ENCODE measurements at places on chromosomes 2 and 18.

DNA sequence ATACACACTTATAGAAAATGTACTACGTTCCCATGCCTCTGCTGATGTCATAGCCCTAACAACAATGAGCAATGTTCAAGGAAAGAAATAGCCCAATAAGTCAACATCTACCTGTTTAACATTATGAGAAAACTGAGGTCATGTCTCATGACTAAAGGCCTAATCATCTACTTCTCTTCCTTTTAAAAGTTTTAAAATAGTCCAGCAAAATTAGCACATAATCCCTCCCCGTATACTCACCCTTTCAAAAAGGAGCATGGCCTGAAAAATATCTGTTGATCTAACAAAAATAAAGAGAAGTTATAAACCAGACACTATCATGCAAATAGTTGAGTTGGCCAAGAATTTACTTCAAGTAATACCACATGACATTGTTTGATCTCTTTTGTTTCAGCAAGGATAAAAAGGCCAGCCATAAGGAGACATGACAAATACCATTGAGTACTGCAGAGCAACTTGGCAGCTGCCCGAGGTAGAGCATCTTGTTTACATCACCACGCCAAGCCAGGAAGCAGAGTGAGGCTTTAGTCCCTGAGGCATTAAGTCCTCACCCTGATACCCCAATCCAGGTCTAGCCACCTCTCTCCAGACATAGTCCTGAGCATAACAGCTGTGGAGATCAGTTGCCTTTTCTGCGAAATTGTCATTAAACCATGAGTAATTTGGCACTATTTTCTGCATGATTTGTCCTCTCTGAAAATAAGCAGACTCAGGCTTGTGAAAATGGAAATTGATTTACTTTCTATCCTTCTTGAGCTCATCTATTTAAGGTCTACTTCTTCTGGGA lies 137.4 kb upstream of the ETAA1 start:
- no peak for DNase-seq

- DNase-seq, result no peak
Observed at GRCh38 chr2:221267773-221268425, 304.2 kb downstream of the EPHA4 start.

DNA sequence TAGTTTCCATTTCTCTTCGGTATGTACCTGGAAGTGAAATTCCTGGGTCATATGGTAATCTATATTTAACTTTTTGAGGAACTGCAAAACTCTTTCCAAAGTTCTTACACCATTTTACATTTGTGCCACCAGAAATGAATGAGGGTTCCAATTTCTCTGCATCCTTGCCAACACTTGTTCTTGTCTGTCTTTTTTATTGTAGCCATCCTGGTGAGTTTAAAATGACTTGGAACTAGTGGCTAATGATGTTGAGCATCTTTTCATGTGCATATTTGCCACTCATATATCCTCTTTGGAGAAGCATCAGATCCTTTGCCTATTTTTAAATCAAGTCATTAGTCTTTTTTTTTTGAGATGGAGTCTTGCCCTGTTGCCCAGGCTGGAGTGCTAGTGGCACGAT lies 59.4 kb downstream of the MALT1 start:
- DNase-seq, result no peak

DNA sequence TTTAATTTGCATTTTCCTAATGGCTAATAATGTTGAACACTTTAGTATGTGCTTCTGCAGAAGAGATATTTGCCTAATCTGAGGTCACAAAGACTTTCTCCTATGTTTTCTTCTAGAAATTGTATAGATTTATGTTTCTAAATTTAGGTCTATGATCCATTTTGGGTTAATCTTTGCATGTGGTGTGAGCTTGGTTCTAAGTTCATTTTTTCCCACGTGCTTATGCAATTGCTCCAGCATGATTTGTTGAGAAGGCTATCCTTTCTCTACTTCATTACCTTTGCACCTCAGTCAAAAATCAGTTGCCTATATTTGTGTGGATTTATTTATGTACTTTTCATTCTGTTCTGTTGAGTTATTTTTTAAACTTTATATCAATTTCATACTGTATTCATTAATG lies 15.0 kb upstream of the RNF103 start:
- DNase-seq, result no peak

DNA sequence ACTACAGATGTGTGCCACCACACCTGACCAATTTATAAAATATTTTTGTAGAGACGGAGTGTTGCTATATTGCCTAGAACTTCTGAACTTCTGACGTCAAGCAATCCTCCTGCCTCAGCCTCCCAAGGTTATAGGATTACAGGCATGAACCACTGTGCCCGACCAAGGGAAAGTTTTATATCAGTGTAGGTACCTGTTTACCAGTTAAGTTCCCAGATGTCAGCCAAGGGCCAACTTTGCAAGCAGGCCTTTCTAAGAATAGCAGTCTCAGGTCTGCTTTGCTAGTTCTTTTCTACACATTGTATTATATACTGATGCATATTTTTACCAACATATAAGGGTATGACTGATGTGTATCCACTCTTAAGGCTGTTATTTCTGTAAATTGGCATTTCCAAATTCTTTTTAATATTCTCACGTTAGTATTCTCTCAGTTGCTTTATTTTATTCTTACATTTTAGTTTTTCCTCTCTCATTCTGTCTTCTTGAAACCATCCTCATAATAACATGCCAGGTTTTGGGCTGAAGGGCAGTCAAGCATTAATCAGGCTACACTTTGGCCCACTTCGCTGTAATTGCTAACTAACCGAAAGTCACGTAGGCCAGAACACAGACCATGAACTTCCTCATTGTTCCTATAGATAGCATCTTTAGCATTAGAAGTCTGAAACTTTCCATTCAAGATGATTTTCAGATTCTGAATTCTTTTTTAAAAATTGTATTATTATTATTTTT lies 25.0 kb upstream of the CXXC1 start:
- no peak for DNase-seq

- DNase-seq, result no peak
Observed at GRCh38 chr2:85750587-85751575, 2.9 kb upstream of the ATOH8 start.

DNA sequence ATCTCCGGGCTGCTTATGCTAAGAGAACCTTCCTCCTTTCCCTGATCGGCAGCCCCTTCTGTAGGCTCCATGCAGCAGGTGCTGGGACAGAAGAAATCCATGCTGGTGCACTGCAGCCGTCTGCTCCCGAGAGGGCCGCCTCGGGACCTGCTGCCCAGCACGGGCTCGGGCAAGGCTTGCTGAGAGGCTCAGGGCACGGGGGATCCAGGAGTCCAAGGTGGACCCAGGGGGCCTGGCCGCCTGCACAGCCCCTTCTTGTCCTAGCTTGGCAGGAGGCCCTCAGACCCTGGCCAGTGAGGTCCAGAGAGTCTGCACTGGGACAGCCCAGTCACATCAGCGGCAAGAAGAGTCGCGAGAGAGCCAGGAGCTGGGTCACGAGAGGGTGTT lies 13.3 kb upstream of the DUSP2 start:
- DNase-seq, result no peak

- no peak for DNase-seq
Observed at GRCh38 chr18:79106084-79106483, 36.9 kb downstream of the ATP9B start.

DNA sequence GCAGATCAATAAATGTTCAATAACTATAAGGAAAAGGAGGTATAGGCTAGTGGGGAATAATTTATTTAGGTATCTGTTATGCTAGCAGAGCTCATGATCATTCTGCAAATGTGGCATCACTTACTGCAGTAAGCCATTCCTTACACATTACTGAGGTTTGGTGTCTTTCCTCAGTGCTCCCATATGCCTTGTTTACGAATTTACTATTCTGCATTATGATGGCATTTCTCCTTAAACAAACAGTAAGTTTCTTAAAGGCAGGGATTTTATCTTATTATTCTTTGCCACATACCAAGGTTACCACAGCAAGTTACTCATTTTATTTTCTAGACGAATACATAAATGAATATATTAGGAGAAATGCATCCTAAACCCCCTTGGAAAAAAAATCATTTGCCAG lies 88.4 kb downstream of the DSEL start:
- DNase-seq, result no peak

DNA sequence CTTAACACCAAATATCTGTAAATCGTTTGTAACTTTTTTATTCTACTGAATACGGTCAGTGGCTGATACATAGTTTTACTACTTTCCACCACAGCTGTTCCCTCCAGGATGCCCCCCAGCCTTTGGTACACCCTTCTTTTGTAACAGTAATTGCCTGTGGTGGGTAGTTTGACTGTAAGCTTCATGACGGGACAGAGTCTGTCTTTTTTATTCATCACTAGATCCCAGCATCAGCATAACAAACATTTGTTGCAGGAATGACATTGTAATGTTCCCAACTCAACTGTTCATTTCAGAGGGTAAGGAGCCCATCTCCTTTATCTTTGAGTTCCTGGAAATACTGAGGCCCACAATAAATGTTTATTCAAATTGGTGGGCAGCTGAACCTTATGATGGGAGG lies 67.5 kb downstream of the MBOAT2 start:
- no peak for DNase-seq

DNA sequence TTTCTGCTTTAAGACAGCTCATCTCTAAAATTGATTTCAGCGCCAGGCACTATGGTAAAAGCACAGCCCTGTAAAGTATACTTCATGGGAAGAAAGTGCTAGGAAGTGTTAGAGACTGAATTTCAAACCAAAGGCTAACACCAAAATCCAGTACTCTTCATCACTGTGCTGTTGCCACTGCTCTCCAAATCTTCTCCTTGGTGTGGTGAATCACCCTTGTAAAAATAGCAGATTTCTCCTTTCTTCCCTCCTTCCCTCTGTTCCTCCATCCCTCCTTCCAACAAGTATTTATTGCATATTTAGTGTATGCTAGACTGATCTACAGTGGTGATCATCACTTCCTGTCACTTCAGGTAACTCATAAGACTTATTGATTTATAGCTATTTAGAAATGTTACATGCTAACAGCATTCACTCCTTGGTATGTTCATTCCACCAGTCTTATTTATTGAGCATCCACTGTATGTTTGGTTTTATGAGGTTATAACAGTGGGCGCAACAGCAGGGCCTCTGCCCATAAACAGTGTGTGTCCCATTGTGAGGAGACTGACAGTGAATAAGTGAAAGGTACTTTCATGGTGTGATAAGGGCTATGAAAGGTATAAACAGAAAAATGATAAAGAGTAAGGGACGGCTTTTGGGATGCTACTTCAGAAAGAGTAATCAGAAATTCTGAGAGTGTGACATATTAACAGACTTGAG lies 20.0 kb downstream of the KDM3A start:
- DNase-seq, result no peak

DNA sequence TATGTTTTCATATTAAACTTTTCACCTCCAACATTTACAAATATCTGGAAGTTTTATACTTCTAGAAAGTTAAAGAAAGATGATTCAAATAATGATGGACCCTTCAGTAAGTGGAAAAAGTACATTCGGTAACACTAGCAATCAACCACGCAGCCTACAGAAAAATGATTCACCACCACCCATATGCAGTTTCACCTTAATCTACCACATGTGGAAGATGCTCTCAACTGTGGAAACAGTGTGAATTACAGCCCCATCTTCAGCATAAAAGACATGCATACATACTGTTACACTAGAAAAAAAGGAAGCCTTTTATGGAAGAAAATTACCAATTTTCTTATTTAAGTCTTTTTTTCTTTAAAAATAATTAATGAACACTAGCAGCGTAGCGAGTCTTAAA lies 1.1 kb downstream of the SLC38A11 start:
- DNase-seq, result no peak

GRCh38 chr18:79825913-79826312 lies 28.2 kb downstream of the KCNG2 start:
- DNase-seq, result no peak

- DNase-seq, result no peak
Observed at GRCh38 chr2:181046833-181047232, 66.4 kb downstream of the UBE2E3 start.

DNA sequence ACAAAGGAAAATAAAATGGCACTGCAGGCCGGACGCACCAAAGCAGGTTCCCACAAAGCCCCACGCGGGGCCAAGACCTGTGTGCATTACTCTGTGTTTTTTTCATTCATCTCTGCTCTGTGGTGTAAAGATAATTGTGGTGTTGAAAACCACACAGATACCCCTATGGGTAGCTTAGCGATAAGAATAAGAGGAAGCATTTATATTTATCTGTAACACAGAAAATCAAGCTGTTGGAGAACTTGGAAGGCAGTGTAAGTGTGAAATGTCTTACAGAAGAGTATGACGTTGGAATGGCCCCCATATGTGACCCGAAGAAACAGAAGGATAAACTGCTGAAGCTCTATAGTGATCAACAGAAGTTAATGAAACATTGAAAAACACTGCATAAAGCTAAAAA lies 20.3 kb upstream of the MARCO start:
- no peak for DNase-seq

- no peak for DNase-seq
Observed at GRCh38 chr2:198065322-198065721, 260.9 kb downstream of the PLCL1 start.

GRCh38 chr18:26487437-26487836 lies 60.9 kb downstream of the KCTD1 start:
- no peak for DNase-seq

DNA sequence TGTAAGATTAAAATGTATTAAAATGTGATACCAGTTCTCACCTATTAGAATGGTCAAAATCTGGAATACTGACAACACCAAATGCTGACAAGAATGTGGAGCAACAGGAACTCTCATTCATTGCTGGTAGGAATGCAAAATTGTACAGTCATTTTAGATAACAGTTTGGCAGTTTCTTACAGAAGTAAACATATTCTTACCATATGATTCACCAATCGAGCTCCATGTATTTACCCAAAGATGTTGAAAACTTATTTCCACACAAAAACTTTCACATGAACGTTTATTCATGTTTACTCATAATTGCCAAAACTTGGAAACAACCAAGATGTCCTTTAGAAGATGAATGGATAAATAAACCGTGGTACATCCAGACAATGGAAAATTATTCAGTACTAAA lies 1193.5 kb upstream of the ACVR2A start:
- no peak for DNase-seq
